ENCODE measurements at places on chromosomes 16 and 17. TPM values are rescaled to one million over a fixed set of nuclear protein-coding genes. Genes with fewer than 3 reads are reported as not detected.

Gene C16orf92
- not detected for total RNA-seq

Gene OTOP2
- total RNA-seq, result not detected

DNA sequence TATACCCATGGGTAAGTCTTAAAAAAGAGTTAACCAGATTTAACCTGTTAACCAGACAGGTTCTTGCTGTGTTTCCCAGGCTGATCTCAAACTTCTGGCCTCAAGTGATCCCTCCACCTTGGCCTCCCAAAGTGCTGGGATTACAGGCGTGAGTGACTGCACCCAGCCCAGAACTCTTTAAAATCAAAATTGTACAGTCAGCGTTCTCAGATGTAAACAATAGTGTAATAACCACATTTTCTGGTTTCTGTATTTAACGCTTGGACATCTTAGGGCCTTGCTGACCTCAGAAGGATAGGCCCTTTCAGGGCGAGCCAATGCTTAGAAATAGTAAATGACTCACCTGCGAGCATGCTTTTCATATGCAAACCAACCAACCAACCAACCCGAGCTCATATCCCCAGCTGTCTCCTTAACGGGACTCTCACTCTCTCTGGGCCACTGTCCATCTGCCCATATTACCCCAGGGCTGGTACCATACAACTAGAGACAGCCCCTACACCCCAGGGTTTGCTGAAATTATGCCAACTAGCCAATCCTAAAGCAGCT lies 415.0 kb upstream of the XYLT1 start:
- no peaks in the 10 kb centered on the region for H3K36me3 ChIP-seq
- peaks cover 5% of the 10 kb centered on the region for H3K4me1 ChIP-seq
- no peak for DNase-seq
- H3K27ac ChIP-seq, result no peak overlapping the region
- no peak overlapping the region for H3K4me3 ChIP-seq

DNA sequence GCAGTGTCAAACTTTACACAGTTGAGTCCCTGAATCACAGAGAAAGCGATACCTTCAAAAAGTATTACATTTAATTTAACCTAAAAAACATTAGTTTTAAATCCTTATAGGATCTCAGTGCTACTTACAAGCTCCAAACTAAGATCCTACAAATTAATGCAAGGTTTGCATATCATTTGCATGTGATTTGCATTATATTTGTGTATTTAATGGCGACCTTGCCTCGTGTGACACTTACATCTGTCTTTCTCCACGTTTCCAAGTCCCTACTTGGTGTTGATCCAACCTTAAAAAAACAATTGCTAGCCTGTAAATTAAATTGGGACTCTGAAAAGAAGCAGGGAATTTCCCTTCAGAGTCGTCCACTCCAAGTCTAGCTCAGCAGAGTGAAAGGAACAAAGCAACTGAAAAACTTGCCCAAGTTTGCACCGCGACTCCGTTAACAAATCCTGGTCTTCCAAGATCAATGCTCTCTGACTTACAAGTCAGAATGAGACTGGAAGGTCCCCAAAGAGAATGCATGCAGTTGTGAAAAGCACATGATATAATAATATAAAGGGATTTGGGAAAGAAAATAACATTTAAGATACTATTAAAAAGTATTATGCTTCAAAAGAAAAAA lies 739 bp upstream of the FAM117A start:
- no peak for DNase-seq
- peak overlapping the region; percentile 29 for H3K4me3 ChIP-seq
- H3K27me3 ChIP-seq, result peaks cover 57% of the 10 kb centered on the region
- H3K4me1 ChIP-seq, result peaks cover 22% of the 10 kb centered on the region
- no peak overlapping the region for H3K27ac ChIP-seq

- no peaks in the 10 kb centered on the region for H3K4me1 ChIP-seq
- no peak overlapping the region for H3K27ac ChIP-seq
- no peaks in the 10 kb centered on the region for H3K36me3 ChIP-seq
Observed at GRCh38 chr16:20242568-20243255, 84.6 kb downstream of the GP2 start.

DNA sequence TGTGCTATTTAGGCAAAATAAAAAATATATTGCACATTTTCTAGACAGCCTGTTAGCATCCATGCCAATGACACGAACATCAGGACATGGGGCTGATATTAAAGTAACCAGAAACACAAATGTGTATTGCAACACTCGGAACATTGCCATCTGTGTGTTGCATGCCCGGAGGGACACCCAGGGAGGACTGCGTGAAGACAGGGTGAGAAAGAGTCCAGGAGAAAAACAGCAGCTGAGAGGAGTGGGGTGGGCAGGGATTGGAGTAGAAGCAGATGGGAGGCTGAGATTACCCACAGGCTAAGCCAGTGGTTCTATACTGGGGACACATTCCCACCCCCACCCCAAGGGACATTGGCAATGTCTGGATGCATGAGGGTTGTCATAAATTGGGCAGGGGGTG lies 114.8 kb downstream of the GRIN2A start:
- no peak overlapping the region for H3K4me3 ChIP-seq
- H3K36me3 ChIP-seq, result no peaks in the 10 kb centered on the region
- no peaks in the 10 kb centered on the region for H3K4me1 ChIP-seq
- peaks cover 32% of the 10 kb centered on the region for H3K27me3 ChIP-seq
- DNase-seq, result no peak

- peaks cover 10% of the 10 kb centered on the region for H3K4me1 ChIP-seq
- no peak overlapping the region for H3K4me3 ChIP-seq
- no peak for DNase-seq
- peaks cover 4% of the 10 kb centered on the region for H3K36me3 ChIP-seq
Observed at GRCh38 chr17:50356892-50357510, 11.1 kb downstream of the XYLT2 start.
